HS-5 (cell line): ENCODE measurements at places on chromosomes 1 and 21.

DNA sequence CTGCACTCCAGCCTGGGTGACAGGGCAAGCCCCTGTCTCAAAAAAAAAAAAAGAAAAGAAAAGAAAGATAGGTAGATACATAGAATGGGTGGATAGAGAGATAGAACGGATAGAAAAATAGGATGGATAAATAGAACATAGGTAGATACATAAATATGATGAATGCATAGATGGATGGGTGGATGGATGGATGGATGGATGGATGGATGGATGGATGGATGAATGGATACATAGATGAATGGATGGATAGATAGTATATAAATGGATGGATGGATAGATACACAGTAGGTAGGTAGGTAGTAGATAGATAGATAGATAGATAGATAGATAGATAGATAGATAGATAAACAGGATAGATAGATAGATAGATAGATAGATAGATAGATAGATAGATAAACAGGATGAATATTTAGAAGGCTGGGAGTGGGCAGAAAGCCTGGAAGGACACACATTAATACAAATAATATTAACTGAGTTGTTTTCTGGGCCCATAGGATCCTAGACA, 87.0 kb downstream of the PDE9A start:
- DNase-seq = no peak

- DNase-seq = no peak
These were observed 1034.1 kb upstream of the PRMT6 start for GRCh38 chr1:106022312-106022902.

DNA sequence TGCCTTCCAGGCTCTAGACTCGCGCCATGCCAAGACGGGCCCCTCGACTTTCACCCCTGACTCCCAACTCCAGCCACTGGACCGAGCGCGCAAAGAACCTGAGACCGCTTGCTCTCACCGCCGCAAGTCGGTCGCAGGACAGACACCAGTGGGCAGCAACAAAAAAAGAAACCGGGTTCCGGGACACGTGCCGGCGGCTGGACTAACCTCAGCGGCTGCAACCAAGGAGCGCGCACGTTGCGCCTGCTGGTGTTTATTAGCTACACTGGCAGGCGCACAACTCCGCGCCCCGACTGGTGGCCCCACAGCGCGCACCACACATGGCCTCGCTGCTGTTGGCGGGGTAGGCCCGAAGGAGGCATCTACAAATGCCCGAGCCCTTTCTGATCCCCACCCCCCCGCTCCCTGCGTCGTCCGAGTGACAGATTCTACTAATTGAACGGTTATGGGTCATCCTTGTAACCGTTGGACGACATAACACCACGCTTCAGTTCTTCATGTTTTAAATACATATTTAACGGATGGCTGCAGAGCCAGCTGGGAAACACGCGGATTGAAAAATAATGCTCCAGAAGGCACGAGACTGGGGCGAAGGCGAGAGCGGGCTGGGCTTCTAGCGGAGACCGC, 2.0 kb upstream of the OLIG2 start:
- DNase-seq = no peak

- DNase-seq = peak; percentile 29
These were observed 543 bp upstream of the KCNJ10 start for GRCh38 chr1:160070243-160071163.
